HCEC 1CT (cell line): ENCODE measurements at places on chromosomes 12 and 14.

DNA sequence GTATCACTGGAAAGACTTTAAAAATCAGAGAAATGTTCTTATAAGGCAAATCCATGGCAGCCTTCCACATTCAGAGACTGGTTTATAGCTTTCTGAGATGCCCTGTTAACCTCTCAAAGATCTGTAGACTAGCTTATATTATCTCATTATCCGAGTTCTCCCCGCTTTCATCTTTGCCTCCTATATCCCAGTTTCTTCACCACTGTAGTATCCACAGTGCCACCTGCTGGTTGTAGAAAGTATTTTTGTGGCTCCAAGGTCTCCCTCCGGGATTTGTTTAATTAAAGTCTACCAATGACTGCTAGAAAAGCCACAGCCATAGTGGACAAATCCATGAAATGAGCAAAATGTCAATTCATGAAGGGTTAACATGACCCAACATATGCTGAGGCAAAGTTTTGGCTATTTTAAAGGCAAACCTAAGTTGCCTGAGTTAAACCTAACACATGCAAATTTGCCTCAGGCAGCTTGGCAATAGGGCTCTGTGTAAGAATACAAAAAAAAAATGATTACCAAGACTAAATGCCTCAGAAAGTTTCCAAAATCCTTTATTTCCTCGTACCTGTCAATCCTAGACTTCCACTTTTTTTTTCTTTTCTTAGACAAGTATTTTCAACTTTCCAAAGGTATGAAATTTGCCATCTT lies 218.8 kb upstream of the BMP4 start:
- DNase-seq: peak; percentile 65

DNA sequence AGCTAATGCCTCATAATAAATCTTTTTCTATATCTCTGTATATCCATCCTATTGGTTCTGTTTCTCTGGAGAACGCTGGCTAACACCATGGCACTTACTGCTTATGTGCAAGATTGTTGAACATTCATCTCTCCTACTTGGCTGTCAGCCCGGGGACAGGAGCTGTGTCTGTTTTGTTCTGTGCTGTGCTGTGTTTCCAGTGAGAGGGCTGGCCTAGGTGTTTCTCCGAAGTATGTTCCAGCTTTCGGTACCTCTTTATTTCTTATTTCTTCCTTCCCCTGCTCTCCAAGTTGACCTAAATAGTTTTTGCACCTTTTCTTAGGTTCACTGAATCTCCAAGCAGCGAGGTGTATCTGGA lies 18.8 kb upstream of the NR4A1 start:
- peak; percentile 48 for DNase-seq

DNA sequence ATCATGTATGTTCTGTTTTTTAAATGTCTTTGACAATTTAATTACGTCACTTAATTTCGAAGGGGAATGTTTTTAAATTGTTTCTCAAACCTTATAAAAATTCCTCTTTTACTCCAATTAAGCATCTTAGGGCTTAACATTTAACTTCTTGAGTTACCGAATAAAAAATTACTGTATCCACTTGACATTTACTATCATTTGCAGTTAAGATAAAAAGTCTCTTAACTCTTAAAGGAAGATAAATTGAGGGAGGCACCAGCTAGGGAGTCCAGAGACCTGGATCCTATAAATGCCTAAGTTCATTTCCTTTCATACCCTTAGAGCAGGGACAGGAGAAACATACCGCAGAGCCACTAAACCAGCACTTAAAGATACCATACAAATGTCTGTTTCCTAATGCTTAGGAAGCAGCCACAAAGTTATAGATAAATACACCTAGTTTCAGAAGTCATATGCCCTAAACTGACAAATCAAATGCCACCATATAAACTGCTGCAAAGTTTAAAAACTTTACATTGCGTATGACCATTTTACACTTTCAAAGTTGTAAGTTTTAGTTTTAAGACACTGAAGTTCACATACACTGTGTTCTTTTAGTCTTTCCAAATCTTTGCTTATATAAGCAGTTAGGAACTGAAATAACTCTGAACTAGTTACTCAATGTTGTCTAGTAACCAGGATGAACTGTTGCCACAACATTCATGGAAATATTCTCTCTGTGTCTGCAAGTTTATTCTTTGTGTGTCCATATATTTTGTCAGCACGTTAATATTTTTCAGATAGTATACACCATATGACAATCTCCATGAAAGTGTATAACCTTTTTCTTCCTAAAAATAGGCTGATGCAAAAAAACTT lies 71.2 kb downstream of the GALNT4 start:
- DNase-seq: peak; percentile 59

- DNase-seq: no peak
Measured at GRCh38 chr12:50203691-50204090, 36.5 kb upstream of the CERS5 start.

DNA sequence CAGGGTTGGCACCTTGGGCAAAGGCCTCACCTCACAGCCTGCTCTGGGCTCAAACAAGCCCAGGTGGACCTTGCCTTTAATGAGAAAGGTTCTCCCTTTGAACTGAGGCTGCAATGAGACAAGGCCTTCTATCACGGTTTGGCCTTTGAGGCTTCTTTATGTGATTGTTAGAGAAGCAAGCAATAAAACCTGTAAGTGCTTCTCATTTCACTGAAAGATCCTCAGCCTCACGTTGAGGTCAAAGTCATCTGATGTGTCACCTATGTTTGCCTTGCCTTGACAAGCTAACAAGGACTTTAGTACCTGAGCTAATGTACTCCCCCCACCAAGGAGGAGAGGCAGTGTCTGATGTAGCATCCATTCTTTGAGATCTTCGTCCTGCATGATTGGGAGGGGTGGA lies 155.9 kb upstream of the RBM19 start:
- no peak for DNase-seq

- DNase-seq: no peak
Measured at GRCh38 chr14:66503532-66503931, 4.4 kb upstream of the GPHN start.

- no peak for DNase-seq
Measured at GRCh38 chr14:22554498-22555383, 34.3 kb downstream of the DAD1 start.

GRCh38 chr14:43792980-43793379 lies 714.1 kb downstream of the FSCB start:
- no peak for DNase-seq

GRCh38 chr12:27779416-27779919 lies 565 bp upstream of the KLHL42 start:
- no peak for DNase-seq

GRCh38 chr12:9727813-9728212 lies 5.1 kb downstream of the CLECL1 start:
- DNase-seq: peak; percentile 28

DNA sequence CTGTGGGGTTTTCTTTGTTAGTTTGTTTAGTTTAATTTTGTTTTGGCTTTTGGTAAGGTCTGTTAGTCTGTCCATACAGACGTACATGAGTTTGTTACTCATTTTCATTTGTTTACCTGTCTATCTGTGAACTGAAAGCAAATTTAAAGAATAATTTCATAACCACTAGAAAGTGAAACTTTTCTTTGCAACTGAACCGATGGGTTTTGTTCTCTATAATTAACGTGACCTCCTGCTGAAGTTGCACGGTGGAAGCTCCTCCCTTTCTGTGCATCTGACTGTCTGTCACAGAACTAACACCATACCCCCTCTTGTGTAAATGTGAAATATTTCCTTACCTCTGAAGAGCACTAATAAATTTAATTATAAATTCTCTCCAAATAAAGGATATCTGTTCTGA lies 595.5 kb downstream of the GALC start:
- no peak for DNase-seq

- DNase-seq: no peak
Measured at GRCh38 chr12:44616402-44616801, 259.7 kb downstream of the NELL2 start.

DNA sequence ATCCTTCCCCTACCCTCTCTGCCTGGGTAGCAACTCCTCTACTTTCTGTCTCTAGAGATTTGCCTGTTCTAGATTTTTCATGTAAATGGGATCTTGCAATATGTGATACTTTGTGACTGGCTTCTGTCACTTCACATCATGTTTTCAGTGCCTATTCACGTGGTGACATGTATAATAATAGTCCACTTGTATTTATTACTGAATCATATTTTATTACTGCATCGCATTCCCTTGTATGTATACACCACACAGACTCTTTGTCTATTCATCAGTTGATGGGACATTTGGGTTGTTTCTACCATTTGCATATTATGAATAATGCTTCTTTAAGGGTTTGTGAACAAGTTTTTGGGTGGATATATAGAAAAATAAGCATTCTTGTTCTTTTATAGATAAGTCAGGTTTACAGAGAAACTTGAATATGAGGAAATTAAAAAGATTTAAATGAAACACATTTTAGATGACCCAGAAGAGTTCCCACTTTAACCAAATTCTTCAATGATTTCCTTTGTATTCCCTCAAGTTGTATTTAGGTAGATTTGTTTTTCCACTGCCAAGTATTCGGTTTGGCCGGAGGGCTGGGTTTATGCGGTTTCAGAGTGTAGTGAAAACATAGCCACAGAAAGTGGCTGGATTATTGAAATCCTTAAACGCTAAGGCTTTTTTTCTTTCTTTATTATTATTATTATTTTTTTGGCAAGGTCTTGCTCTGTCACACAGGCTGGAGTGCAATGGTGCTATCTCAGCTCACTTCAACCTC lies 178.7 kb upstream of the TMTC1 start:
- DNase-seq: no peak

GRCh38 chr12:38156497-38157245 lies 159.9 kb upstream of the ALG10B start:
- DNase-seq: no peak

- DNase-seq: no peak
Measured at GRCh38 chr12:60173224-60174170, 577.7 kb downstream of the SLC16A7 start.
